ENCODE measurements at places on chromosomes 5 and 9.

- no peak for DNase-seq
Measured at GRCh38 chr5:66246608-66247007, 102.5 kb downstream of the SREK1 start.

DNA sequence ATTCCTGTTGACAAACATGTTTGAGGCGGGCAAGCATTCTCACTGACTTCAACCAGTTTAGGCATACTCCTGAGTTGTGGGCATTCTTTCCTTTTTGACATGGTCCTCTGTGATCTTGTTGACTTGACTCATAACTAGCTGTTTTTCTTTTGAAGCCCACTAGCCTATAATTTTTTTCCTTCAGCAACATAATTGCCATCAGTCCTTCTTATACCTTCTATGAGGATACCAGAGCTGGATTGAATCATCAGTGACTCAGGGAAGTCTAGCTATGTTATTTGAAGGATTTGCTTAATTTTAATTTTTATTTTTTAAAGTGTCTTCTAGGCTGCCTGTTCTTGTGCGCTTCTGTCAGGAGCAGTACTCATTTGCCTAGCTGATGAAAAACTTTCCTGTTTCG is 259.5 kb downstream of the NR3C1 start:
- DNase-seq = no peak

- DNase-seq = no peak
Measured at GRCh38 chr5:80348171-80348570, 28.4 kb downstream of the SPZ1 start.

- no peak for DNase-seq
Measured at GRCh38 chr9:136029556-136029955, 65.5 kb downstream of the NACC2 start.

DNA sequence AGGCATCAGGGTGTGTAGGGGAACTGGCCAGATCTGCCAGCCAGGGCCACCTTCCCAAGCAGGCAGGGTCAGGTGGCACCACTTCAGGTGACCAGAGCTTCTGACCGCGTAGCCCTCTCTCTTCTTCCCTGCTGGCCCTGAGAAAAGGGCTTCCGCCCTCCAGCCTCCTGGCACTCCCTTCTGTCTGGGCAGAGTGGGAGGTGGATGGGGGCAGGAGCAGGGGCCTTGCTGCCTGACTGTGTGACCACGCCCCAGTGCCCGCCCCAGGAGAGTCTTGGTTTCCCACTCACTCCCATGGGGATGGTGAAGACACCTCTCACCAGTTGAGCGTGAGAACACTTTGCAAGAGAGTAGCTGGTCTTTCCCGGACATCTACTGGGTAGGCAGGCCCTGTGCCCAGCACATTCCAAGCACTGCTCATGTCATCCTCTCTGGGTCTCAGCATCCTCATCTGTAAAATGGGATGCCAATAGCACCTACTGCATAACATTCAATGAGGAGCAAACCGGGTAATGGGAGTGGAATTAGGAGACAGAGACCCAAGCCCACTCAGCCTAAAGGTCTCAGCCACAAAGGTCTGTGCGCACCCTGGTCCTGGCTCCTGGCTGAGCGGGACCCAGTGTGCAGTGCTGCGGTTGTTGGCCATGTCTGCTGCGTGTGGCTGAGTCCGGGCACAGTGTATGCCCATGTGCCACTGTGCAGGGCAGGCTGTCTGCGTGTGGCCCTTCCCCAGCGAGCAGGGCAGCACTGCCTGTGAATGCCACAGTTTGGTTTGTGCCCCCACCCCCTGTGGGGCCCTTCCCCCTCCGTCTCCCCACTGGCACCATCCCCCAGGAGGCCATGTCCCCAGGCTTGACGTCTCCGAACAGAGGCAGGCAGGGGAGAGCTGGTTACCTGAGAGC is 179.1 kb upstream of the IER5L start:
- DNase-seq = no peak

DNA sequence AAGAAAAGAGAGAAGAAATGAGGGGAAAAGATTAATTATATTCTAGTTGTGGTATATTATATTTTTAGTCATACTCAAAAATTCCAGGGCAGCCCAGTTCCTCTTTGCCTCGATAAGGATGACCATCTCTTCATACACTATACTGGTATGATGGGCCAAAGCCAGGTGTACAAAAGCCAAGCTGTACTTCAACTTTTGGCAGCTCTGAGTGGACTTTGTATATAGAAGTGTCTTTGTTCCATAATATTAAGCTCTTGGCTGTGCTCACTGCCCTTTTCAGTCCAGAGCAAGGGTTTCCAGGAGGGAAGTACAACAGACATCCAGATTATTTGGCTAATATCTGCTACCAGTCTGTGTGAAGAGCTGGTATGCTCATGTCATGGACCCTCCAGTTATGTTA is 934.3 kb upstream of the CDH10 start:
- no peak for DNase-seq

DNA sequence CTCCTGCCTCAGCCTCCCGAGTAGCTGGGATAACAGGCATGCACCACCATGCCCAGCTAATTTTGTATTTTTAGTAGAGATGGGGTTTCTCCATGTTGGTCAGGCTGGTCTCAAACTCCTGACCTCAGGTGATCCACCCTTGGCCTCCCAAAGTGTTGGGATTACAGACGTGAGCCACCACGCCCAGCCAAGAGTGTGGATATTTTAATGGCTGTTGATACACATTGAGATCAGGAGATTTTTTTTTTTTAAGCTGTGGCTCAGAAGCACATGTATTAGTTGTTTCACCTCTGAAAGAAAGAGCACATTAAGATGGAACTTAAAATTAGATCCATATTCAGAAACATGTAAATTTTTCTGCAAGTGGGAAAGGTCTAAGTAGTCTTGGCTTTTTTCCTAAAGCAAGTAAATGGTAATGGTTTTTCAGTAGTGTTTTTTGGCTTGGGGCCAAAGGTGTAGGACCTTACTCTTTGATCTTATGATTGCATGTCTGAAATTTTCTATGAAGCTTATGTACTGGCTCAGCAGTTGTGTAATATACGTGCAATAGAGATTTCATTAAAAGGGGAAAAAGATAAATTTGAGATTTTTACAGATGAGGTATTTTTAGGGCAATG is 9.9 kb downstream of the RBM27 start:
- no peak for DNase-seq

GRCh38 chr5:28234356-28234968 is 1196.1 kb upstream of the CDH9 start:
- no peak for DNase-seq

DNA sequence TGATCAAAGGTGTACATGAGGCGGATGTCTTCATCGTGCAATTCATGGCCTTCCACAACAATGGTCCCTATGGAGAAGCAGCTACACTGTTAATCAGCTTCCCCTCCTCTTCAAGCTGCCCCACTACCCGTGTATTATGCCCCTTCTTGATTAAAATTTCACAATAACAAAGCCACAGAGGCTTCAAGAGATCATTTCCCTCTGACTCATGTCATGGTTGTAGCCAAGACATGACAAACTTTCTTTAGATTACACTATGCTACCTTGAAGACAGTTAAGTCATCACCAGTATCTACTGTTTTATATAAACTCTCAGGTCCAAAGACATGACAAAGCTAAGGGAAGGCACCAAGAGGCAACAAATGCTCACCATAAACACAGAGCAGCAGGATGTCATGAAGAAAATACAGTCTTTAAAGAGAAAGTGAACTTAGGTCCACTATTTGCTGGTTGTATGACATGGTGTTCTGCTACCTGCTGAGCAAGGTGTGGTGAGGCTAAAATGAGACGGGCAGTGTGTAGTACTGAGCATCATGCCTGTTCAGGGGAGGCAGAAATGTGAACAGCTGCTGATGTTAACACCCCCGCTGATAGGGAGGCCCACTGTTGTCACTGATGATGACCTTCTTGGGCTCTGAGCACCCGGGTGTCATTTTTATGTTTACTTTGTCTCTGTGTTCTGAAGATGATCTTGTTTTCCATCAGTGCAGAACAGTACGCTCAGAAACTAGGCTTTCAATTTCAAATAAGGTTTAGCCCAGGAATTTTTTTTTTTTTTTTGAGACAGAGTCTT is 48.3 kb downstream of the IARS1 start:
- no peak for DNase-seq

DNA sequence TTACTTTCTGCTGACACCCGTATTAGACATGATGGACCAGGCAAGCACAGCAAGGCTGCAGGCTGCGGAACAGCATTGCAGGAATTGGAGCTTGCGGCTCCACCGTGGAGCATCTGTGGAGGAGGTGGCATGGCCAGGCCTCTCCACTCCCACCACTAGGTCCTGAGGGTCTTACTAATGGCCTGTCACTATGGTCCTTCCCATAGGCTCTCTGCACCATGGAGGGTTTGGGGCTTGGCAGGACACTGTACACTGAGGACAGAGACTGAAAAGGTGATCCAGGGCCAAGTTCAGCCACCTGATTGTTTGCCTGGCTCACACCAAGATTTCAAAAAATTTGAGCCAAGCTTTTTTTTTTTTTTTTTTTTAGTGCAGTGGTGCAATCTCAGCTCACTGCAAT is 14.3 kb upstream of the ZBTB43 start:
- DNase-seq = no peak

DNA sequence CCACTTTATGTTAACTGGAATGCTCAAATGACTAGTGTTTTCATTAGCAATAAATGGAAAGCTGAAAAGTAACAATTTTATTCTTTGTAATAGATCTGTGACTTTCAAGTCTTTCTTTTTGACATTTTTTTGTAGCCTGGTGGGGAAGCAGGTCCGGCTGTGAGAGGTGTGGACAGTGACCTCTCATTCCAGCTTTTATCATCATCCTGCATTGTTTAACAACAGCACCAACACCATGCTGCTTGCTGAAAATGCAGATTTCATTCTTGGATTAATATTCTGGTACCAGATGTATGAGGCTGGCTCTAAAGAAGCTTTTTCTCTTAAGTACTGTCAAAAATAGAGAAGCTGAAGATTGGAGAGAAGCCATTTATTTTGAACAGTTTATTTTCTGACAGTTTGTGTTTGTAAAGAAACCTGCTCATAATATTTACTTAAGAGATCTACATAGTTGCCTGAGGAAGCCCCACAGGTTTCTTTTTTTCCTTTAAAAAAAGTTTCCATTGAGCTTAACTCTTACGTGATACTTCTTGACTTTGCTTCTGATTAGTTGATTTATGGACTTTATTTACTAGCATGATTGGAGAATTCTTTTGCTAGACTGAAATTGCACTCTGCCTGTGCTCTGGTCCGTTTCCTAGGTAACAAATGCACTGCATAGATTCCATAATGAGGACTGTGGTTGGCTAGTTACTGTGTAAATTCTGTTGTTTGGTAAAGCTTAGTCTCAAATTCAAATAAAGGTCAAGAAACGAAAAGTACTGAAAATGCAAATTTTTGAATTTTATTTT is 3.4 kb downstream of the KIAA1958 start:
- no peak for DNase-seq

DNA sequence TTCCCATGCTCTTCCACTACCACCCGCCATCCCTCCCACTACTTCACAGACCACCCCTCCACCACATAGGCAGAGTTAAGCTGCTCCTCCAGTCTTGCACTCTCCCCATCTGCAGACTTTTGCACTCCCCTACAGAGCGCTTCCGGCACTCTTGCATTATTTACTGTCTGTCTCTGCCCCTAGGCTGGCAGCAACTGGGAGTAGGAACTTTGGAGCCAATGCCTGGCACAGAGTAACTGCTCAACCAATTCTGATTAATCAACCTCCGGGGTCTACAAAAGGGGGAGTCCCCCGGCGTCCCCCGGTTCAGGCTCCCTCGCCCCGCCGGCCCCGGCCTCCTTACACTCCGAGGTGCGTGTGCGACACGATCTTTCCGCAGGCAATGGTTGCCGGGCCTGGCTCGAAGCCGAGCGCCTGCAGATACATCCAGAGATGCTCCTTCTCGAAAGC is 498 bp downstream of the HAUS6 start:
- peak; percentile 52 for DNase-seq

GRCh38 chr5:73592551-73592950 is 27.0 kb downstream of the UTP15 start:
- no peak for DNase-seq

DNA sequence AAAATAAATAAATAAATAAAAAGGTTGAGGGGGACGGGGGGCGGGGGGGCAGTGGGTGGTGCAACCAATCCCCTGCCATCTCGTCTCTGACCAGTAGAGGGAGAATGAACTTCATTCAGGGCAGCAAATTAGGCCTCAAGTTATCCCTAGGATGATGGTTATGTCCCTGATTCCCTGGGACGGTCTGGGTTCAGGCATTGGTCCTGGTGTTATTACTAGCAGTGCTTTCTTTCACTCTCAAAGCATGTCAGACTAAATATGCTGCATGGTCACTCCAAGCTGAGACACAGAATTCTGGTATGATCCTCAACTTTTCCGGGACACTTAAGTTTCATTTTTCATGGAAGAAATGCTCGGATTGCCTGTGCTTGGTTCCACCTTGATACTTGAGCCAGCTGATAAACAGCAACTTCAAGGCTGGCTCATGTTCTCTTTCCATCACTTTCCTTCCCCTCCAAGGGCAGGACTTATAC is 59.4 kb downstream of the DAP start:
- DNase-seq = peak; percentile 37

- DNase-seq = no peak
Measured at GRCh38 chr9:16535555-16535954, 334.9 kb downstream of the BNC2 start.

DNA sequence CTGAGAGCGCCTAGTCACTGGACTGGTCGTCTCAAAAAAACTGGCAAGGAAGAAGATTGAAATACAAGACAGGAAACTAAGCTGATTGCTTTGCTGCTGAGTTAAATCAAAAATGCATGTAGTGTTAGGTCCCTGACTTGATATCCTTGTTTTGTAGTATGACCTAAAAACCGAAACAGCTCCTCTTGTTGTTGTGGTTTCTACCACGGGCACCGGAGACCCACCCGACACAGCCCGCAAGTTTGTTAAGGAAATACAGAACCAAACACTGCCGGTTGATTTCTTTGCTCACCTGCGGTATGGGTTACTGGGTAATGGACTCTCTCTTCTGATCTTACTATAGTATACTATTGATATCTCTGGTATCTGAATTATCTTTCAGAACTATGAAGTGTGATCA is 4.3 kb downstream of the MTRR start:
- DNase-seq = peak; percentile 46

DNA sequence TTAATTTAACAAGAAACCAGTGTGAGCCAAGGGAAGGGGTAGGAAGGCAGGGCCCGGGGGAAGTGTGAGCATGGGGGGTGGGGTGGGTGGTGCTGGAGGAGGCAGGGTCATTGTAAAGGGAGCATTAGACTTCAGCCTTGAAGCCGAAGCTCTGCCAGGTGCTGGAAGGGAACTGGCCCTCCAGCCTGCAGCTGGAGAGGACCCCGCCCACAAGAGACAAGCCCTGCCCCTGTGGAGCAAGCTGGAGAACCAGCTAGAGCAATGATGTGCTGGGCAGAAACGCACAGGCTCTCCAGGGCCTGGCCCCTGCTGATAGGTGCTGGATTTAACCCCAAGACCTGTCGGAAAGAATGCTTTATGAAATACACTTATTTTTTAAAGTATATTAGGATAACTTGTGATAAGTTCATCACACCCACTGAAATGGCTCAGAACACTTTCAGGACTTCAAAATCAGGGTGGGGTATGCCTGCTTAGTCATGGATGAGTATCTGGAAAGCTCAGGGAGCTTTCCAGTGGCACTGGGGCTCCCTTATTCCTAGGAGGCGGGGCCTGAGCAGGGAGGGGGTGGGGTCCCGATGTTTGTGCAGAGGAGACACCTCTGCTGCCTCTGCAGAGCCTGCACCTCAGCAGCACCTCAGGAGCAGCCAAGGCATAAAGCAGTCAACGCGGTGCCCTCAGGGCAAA is 27.1 kb downstream of the UBE2QL1 start:
- no peak for DNase-seq

All from activated naive CD4-positive, alpha-beta T cell treated with anti-CD3 and anti-CD28 coated beads for 36 hours (primary cell).